EL (cell line): ENCODE measurements at places on chromosomes 5 and 9.
A peak's percentile ranks its signal among the peaks of the same experiment; 100 is the strongest.

DNA sequence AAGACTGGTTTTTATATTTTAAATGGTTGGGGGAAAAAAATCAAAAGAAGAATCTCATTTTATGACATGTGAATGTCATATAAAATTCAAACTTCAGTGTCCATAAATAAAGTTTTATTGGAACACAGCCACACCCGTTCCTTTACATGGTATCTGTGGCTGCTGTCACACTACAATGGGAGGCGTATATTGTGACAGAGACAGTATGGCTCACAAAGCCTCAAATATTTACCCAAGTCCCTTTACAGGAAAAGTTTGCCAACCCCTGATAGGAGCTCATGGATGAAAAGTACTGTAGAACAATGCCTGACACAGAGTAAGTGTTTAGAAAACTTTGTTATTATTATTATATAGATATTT, 5.2 kb upstream of the DUSP1 start:
- no peak for DNase-seq

GRCh38 chr9:76109953-76110352, 219.5 kb downstream of the PCSK5 start:
- no peak for DNase-seq

GRCh38 chr9:18122171-18122570, 351.8 kb upstream of the ADAMTSL1 start:
- DNase-seq: peak; percentile 52

DNA sequence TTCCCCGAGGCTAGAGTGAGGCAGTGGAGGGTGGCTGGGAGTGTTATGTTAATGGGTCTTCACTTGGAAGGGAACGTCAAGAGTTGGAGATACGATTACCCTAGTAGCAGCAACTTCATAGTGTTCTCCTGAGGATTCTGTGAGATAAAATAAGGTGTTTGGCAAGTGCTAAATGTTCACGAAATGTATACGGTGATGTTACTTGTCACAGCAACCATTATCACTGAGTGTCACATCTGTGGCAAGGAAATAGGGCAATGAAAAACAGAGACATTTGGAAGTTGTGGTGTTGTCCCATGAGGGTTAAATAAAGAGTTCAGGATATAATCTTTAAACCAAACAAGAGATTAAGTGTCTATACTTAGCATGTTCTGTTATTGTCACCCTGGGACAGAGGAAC, 183.3 kb downstream of the ALDH1A1 start:
- no peak for DNase-seq

DNA sequence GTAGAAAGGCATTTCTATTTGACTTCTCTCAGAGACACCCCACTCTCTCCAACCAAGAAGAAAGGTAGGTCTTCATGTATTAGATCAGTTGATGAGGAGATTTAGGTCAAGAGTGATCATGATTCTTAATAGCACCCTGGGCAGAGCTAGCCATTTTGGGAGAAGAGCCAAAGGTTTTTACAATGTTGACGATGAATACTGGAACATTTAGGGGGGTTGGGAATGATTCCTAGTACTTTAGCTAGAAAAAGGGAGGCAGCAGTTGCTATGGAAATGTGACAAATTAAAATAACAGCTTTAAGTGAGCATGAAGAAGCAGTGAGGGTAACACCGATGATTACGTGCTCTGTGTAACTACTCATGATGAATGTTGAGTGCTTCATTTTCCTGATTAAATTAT, 9.5 kb upstream of the RPS23 start:
- no peak for DNase-seq

DNA sequence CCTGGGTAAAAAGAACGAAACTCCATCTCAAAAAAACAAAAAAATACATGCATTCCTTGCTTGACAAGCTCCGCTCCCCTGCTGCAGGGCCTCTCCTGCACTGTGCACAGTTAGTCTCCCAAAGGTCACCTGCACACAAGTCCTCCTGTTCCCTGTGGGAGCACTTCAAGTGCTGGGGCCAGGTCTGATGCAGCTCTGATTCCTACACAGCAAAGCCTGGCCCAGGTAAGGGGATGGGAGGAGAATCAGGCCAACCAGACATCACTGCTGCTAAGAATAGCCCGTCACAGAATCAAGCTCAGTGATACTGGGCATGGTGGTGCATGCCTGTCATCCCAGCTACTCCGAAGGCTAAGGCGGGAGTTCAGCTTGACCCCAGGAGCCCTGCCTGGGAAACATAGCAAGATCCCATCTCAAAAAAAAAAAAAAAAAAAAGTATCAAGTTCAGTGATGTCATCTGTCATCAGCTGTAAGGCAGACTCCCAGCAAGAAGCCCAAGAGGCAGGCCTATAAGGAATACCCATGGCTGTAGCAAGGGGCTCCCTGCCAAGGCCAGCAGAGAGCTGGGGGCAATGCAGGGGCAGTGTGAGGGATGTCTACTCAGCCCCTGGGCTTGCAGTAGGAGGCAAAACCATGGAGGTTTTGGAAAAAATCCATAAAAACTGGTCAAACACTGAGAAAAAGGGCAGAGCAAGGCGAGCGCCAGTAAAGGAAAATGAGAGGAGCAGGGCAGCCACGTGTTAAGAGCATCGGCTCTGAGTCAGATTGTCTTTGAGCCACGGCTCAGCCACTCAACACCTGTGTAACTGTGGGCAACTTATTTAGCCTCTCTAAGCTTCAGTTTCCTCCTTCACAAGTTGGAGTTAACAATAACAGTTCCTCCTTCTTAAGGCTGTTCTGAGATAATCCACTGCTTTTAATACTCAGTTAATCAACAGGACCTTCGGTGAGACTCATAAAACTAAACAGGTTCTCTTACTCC, 3.2 kb downstream of the TPM2 start:
- peak; percentile 50 for DNase-seq

DNA sequence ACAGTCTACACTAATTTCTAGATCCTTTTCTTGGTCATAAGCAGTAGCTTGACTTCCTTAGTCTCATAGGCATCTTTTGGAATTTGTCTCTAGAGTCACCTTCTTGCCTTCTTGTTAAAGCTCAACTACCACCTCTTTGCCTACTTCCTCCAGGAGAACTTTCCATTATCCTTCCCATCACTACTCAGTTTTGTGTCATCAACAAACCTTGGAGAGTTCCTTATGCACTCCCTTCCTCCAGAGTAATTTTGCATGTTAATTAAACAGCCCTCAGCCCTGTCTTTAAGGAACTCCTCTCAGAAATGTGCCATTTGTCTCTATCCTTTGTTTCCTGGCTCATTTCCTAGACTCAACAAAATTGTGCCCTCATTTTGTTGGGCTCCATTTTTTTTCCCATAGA, 4.2 kb upstream of the EPB41L4B start:
- DNase-seq: no peak

- DNase-seq: no peak
Observed at GRCh38 chr9:94656200-94656599, 16.9 kb upstream of the FBP1 start.

GRCh38 chr5:151212406-151212798, 11.5 kb downstream of the CCDC69 start:
- DNase-seq: no peak

DNA sequence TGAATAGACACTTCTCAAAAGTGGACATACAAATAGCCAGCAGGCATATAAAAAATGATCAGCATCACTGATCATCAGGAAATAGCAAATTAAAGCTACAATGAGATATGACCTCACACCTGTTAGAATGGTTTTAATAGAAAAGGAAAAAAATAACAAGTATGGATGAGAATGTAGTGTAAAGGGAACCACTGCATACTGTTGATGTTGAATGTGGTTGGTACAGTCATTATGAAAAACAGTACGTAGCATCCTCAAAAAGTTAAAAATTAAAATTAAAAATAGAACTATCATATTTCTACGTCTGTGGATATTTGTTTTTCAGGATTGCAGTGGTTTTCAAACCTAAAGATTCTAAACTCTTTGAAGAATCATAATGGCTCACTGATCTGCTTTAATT, 215.1 kb upstream of the NREP start:
- DNase-seq: no peak

DNA sequence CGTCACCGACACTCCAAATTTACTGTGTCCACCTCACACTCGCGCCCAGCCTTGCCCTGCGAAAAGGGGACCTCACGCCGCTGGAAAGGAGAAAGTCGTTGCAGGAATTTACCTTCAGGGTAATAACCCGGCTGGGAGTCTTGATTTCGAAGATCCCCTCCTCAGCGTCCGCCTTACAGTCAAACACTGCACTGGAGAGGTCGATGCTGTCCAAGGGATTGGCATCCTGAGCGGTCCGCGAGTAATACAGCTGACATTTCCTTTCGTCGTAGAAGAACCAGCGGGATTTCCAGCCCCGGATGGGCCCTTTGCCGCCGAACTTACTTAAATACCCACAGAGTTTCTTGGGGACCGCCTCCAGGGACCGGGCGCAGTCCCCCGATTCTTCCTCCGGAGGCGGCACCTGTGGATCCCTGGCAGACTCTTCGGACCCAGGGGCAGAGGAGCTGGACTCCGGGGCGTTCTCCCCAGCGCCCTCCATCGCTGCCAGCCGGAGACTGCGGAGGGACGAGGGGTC, 330 bp downstream of the TBC1D2 start:
- DNase-seq: peak; percentile 65

GRCh38 chr9:92718086-92719001, 46.3 kb downstream of the BICD2 start:
- DNase-seq: no peak

DNA sequence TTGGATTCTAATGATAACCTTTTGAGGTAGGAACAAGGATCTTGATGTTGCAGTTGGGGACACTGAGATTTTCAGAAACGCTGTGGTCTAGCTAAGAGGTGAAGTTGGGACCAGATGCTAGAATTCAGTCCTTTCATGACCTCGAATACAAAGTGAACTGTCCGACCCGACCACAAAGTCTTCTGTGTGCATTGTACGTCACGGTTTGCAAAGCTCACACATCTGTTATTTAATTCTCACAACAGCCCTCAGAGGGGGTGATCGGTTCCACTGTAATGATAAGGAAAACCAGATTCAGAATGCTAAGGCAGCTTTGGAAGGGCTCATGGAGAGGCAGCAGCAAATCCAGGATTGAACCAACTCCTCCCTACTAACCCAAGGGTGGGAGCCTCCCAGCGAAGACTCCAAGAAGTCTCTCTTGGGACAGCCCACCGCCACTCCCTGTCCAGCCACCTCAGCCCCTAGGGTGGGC, 16.6 kb upstream of the KIF12 start:
- no peak for DNase-seq

GRCh38 chr9:107397076-107398044, 92.2 kb downstream of the KLF4 start:
- DNase-seq: no peak

DNA sequence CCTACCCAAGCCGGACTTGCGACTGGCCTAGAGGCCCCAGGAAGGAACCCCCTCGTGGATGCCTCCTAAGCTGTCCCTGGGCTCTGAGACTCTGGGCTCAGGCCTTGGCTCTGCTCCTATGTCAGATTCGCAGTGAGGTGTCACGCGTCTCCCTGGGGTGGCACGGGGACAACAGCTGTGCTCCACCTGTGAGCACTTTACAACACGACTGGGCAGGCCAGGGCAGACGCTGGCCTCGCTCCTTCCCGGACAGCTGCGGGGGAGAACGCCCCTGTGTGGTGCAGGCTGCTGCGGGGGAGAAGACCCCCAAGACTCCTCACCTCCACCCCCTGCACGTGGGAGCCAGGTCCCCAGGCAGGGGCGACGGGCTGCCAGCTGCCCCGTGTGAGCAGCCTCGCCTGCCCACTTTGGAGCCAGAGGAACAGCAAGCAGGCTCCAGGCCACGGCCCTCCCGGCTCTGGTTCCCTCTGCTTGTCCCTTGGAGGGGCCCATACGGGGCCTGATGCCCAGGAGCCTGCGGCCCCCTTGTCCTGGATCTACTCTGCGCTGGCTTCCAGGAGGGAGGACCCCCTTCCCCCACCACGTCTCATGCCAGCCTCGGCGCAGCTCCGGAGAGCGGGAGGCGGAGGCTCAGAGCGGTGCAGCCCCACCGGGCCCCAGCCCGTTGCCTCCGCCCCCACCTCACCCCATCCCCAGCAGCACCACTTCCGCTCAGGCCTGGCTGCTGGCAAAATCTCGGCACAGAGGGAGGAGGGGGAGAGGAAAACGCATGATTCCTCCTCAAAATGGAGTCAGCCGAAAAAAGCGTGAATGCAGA, 36.0 kb downstream of the SARDH start:
- no peak for DNase-seq

DNA sequence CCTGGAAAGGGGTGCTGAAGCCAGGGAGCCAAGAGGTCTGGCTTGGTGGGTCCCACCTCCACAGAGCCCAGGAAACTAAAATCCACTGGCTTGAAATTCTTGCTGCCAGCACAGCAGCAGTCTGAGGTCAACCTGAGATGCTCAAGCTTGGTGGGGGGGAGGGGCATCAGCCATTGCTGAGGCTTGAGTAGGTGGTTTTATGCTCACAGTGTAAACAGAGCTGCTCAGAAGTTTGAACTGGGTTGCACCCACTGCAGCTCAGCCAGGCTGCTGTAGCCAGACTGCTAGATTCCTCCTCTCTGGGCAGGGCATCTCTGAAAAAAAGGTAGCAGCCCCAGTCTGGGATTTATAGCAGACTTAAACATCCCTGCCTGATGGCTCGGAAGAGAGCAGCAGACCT, 55.5 kb upstream of the FBXL17 start:
- DNase-seq: no peak

GRCh38 chr9:35227284-35227683, 65.5 kb downstream of the UNC13B start:
- no peak for DNase-seq

DNA sequence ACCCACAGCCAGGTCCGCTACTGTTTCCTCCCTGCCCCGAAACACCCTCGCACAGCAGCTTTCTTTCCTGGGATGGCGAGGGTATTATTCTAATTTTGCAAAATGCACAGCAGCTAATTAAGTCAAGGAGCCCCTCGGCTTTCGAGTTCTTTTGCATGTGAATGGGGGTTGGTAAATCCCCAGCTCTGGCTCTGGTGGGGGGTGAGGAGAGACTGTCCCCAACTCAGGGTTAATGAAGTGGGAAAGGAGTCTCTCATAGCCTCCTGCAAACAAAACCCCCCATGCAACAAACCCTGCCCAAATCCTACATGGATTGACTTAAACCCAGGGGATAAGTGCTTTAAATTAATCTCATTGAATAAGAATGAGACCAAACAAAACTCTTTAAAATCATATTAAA, 8.8 kb downstream of the BARHL1 start:
- DNase-seq: no peak

- DNase-seq: no peak
Observed at GRCh38 chr9:117046666-117047327, 359.7 kb downstream of the TRIM32 start.

GRCh38 chr9:107827304-107827703, 337.7 kb upstream of the KLF4 start:
- no peak for DNase-seq

GRCh38 chr5:109006129-109006528, 258.4 kb downstream of the FER start:
- DNase-seq: no peak
